ENCODE measurements at places on chromosomes 5 and 9.

DNA sequence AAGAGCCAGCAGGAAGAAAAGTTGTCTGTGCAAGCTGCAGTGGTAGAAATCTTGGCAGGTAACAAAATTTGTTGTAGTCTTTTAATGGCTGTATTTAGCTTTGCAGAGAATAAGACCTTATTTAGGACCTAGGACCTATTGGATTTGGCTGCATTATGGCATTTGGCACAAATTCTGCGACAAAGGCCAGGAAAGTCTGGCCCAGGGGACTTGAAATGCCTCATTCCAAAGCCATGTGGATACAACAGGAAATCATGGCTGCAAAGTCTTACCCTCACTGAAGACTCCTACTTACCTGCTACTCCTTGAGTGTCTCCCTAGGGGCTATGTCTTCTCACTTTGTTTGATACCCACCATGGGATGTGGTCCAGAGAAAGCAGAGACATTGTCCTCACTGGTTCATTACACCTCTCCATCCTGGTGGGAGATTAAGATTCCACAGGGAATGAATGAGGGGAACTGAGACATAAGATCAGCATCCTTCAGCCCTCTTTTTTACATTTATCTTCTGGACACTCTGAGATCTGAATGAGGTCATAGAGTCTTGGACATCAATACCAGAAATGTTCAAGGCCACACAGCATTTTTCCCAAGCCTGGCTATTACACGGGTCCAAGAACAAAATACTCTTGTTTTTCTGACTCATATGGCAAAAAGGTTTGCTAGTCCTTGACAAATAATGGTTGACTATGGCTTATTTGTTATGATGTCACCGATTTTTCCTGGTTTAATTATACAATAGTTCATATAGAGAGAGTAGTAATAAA lies 119.4 kb downstream of the PDE8B start:
- no peak for DNase-seq

GRCh38 chr9:131677444-131678180 lies 62.3 kb downstream of the RAPGEF1 start:
- no peak for DNase-seq

- DNase-seq = no peak
These were observed 113.1 kb downstream of the FBXL7 start for GRCh38 chr5:15612915-15613635.

DNA sequence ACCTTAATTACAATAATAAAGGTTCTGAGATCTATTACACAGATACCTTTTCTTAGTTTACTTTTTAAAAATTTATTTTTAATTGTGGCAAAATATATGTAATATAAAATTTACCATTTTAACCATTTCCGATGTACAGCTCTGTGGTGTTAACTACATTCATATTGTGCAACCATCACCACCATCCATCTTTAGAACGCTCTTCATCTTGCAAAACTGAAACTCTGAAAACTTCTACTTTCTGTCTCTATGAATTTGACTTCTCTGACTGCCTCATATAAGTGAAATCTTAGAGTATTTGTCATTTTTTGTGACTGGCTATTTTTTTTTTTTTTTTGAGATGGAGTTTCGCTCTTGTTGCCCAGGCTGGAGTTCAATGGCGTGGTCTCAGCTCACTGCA lies 26.8 kb downstream of the WWC1 start:
- no peak for DNase-seq

DNA sequence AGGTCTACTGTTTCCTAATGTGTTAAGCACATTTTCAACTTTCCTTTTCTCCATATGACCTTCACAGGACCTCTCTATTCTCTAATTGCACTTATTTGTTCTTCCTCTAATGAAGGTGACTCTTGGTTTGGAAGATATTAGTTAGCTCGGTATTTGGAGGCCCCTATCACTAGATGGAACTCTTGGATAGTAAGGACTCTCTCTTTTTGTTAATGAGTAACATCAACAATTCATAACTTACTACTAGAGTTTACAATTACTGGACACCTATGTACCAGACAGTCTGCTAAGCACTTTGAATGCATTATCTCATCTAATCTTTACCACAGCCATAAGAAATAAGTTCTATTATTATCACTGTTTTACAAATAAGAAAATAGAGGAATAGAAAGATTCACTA lies 23.4 kb upstream of the PAM start:
- DNase-seq = peak; percentile 23

DNA sequence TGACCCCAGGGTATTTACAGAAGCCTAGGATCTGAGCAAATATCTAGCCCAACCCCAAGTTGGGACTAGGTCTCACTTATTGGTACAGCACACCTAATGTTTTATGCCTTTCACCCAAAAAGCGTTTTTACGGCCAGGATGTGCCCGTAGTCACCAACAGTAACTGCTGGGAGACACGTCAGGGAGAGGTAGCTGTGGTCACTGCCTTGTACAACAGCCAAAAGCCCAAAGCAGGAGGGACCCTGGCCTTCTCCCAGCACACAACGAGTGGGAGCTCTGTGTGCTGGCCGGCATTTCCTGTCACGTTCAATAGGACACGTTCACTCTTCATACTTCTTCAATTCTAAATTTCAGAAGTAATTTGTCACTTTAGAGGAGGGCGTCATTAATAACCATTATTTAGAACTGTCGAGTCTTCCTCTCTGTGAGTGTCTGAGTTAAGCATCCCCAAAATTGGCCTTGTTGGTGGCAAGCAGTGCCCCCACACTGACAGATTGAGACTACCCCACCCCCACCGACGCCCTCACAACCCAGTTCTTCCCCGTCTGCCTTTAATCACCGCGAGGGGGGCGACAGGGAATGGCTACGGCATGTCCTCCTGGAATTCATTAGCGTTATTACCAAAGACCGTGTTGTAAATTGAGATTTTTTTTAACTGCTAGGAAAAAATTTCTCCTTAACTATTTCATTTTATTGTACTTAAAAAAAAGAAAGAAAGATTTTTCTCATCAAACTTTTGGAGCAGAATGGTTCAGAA lies 80.7 kb downstream of the MVB12B start:
- DNase-seq = no peak

GRCh38 chr9:111458139-111459009 lies 25.8 kb downstream of the ECPAS start:
- DNase-seq = no peak

- no peak for DNase-seq
These were observed 106.7 kb upstream of the NR5A1 start for GRCh38 chr9:124613849-124614248.

GRCh38 chr9:74642376-74642775 lies 145.2 kb downstream of the RORB start:
- DNase-seq = no peak

DNA sequence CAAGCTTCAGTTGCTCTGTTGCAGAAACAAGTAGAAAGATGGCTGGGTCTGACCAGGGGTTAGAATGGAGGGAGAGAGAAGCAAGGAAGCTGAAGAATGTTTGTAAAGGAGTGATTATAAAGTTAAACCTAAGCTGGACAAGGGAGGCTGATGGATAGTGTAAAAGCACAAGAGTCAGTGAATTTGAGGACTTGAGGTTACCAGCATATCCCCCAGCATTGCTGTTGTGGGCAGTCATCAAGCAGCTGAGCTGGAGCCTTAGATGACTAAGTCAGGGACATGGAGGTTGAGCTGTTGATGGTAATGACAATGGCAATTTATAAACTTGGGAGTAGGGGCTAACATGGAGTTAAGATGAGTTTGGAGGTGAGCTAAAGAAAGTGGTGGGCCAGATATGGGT lies 131.5 kb downstream of the ERCC6L2 start:
- no peak for DNase-seq

GRCh38 chr5:58885260-58885659 lies 302.4 kb downstream of the RAB3C start:
- DNase-seq = no peak

GRCh38 chr9:14434971-14435718 lies 121.2 kb upstream of the NFIB start:
- DNase-seq = no peak

Data from HT-29 (cell line).